ENCODE measurements at places on chromosomes 5 and 9. TPM values are rescaled to one million over a fixed set of nuclear protein-coding genes. Genes with fewer than 3 reads are reported as not detected.
A peak's percentile ranks its signal among the peaks of the same experiment; 100 is the strongest.

DNA sequence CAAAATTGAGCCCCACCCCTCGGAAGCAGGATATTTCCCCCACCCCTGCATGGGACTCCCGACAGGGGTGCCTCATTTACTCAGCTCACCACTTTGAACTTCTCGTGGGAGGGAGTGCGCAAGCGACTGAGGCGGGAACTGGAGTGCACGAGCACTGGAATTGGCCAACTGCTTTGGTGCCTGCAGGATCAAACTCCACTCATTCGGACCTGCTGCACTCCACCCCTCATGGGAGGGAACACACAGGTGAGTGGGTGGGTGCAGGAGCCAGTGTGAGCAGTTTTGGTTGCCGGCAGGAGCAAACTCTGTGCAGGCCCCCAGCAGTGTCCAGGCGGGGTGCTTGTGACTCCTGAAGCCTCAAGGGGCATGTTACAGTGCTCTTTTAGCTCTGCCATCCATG, 301.2 kb downstream of the TUSC1 start:
- no peak for DNase-seq

Gene SCGB3A2
- total RNA-seq = not detected

DNA sequence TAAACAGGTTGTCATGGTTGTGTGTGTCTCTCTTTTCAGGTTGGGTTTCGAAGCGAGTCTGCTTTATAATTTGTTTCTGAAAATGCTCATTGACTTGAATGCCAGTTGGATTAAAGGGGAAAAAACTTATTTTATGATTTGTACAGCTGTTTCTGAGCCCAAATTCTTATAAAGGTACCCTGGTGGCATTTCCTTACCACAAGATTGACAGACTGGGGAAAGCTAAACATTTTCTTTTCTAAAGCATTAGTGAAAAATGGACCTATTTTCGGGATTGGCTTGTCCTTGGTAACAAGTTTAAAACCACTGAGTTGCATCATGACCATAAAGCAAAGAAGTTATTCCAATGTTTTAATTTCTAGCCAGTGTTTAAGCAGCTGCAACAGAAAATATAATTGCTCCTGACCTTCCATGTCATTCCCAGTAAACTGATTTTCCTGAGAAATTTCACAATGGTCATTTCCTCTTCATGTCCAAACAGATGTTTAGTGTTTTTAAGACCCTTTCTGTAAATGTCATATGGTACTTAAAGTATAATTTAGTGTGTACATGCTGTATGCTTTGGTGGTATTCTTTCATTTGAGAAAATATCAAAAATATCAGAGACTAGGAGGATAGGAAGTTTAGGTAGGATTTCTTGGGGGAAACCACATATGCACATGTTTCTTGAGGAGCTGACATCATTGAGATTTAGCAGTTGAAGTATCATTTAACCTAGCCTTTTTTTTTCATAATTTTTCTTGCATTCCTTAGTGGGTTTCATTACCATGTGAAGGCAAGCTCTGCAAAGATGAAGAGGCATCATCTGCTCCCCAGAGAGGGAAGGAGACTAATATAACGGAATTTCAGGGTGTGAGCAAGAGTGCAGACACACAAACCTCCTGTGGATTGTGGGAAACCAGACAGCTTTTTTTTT, 667.1 kb upstream of the RGMB start:
- peak; percentile 91 for DNase-seq

Gene PHF2
- 15.5 TPM for total RNA-seq

GRCh38 chr9:114345493-114346065, 15.9 kb downstream of the ORM2 start:
- no peak for DNase-seq

Measured in fibroblast of villous mesenchyme (primary cell).